ENCODE measurements at places on chromosomes 4 and X. TPM values are rescaled to one million over a fixed set of nuclear protein-coding genes. Genes with fewer than 3 reads are reported as not detected.

The VSIG1 gene
- total RNA-seq: not detected

DNA sequence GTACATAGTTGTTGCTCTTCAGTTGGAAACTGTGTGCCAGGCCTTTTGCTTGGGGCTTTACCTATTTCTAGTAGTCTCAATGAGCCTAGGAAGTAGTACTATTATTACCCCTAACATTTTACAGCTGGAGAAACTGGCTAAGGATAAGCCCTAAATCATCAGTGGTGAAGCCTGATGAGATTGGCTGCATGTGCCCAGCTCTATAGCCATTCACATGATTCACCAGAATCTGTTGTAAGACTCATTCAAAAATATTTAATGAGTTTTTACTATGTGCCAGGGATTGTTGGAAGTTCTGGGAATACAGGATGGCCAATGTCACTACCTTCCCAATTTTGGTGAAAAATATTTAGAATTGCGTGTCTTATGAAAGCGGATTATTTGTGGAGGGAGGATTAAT lies 2.8 kb downstream of the KIT start:
- H3K27me3 ChIP-seq: no peaks in the 10 kb centered on the region
- no peak for DNase-seq
- no peaks in the 10 kb centered on the region for H3K36me3 ChIP-seq
- peaks cover 4% of the 10 kb centered on the region for H3K4me1 ChIP-seq
- H3K27ac ChIP-seq: no peak overlapping the region

DNA sequence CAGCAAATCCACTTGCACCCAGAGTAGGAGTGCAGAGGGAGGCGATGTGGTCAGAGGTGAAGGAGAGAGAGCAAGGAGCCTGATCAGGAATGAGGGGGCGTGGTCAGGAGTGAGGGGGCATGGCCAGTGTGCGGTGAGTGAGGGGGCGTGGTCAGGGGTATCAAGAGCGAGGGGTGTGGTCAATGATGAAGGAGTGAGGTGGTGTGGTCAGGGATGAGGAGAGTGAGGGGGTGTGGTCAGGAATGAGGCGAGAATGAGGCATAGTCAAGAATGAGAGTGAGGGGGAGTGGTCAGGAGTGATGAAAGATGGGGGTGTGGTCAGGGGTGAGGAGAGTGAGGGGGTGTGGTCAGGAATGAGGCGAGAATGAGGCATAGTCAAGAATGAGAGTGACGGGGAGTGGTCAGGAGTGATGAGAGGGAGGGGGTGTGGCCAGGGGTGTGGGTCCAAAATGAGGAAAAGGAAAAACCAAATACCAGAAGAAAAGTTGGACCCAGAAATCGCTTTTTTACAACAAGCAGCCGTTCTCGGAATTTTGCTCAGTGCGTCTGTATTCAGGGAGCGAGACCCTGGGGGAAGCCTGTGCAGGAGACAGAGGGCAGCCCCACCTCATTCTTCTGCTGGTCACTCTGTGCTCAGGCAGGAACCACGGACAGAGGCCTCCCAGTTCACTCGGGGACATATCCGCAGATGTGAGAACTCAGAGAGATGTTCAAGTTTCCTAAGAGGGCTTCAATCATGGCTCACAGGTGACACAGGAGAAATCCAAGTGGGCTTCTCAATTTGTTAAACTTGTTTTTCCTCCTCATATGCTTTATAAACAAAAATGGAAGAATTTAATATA lies 47.5 kb downstream of the MAGEA1 start:
- DNase-seq: peak; percentile 42
- no peaks in the 10 kb centered on the region for H3K36me3 ChIP-seq
- H3K4me3 ChIP-seq: no peak overlapping the region
- no peaks in the 10 kb centered on the region for H3K4me1 ChIP-seq
- H3K27me3 ChIP-seq: no peaks in the 10 kb centered on the region

DNA sequence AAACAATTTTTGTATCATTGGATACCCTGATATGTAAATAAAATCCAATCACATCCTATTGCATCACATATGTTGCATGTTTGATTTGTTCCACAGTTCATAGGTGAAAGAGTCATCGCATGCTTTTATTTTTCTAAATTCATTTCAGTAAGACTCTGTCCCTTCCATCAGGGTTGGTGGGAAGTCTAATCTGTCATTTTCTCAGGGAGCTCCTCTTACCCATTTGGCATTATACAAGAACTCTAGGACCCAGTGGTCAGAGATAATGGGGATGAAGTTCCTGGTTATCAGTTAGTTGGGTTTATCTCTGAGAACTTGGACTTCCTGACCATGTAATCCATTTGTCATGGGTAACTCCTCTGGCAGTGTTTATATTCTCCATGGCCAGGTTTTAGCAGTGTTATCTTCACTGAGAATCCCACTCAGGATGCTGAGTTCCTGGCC lies 227.1 kb upstream of the JADE1 start:
- DNase-seq: no peak
- H3K4me1 ChIP-seq: no peaks in the 10 kb centered on the region
- H3K27me3 ChIP-seq: no peaks in the 10 kb centered on the region
- H3K27ac ChIP-seq: no peak overlapping the region
- H3K4me3 ChIP-seq: no peak overlapping the region
- no peaks in the 10 kb centered on the region for H3K36me3 ChIP-seq

Measured in ovary (tissue), 10 donors.